ENCODE measurements at places on chromosomes 1 and 21.

DNA sequence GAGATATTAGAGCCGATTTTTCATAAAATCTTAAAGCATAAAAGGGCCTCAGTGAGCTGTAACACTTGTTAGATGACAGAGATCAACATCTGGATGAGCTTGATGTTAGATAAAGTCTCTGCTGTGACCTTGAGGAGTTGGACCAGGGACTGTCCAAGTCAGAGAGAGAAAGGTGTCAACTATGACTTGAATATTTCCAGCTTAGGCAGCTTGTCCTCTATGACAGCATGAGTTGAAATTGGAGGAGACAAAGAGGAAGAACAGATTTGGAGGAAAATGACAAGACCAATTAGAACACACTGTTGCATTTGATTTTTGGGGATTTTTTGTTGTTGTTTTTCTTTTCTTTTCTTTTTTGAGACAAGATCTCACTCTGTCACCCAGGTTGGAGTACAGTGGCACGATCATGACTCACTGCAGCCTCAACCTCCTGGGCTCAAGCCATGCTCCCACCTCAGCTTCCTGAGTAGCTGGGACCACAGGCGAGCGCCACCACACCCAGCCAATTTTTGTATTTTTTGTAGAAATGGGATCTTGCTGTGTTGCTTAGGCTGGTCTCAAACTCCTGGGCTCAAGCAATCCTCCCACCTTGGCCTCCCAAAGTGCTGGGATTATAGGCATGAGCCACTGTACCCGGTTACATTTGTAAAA, 35.3 kb upstream of the CLIC4 start:
- DNase-seq = no peak

GRCh38 chr1:156931211-156931952, 10.9 kb downstream of the LRRC71 start:
- DNase-seq = no peak

- no peak for DNase-seq
Observed at GRCh38 chr21:29708401-29708800, 231.4 kb downstream of the GRIK1 start.

GRCh38 chr21:27550287-27550686, 583.4 kb upstream of the ADAMTS5 start:
- no peak for DNase-seq

- no peak for DNase-seq
Observed at GRCh38 chr1:224109981-224110380, 3.9 kb upstream of the FBXO28 start.

DNA sequence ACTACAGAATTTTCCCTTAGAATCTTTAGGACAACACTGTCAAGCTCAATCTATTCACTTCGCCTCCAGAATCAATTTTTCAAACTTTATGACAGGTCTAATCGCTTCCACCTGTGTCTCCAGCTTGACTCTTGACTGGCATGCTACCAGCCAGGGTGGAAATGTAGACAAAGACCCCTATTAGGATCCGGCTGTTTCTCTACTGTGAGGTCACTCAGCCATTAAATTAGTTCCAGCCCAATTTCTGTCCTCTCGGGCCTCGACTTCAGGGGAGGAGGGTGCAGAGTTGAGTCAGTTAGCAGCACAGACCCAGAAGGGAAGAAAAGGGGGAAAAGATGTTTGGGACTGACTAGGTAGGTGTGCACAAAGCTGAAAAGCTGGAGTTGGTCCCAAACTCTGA, 78.5 kb downstream of the HLCS start:
- DNase-seq = no peak

DNA sequence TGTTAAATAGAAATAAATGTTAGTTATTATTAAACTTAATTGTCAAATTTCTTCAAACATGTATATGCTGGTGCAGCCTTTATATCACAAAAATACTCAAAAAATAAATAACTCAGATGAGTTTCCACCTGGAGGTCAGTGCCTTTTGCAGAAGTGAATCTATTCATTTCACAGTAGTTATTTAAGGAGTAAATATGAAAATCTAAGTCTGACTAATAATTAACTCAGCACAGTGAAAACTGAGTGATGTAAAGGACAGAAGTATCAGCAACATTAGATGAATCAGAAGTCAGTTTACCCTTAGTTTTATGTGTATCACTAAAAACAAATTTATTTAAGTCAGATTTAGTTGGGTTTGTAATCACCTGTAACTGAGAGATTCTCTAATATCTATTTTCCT, 2135.4 kb downstream of the MRPL39 start:
- no peak for DNase-seq

GRCh38 chr1:167488786-167489185, 29.5 kb downstream of the CD247 start:
- no peak for DNase-seq

DNA sequence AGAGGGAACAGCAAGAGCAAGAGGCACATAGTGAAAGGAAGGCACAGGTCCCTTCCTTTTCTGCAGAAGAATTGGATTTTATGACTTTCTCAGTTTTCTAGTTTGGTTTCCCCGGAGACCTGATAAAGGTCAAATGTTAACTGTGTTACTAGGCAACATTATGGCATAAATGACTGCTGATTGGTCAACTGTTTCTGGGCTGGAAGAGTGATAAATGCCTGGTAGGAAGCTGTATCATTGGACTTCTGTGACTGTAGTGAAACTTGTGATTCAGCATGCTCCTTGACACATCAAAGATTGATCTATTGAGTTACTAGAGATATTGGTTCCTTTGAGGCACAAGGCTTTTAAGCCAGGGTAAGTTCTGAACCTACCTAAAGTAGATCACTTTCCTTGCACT, 55.7 kb downstream of the LRRC8C start:
- no peak for DNase-seq

- peak; percentile 11 for DNase-seq
Observed at GRCh38 chr1:27887215-27888021, 15.1 kb downstream of the THEMIS2 start.

GRCh38 chr1:25774921-25775771, 24.8 kb upstream of the SELENON start:
- peak; percentile 76 for DNase-seq

GRCh38 chr1:242030071-242030470, 31.2 kb upstream of the MAP1LC3C start:
- DNase-seq = no peak

DNA sequence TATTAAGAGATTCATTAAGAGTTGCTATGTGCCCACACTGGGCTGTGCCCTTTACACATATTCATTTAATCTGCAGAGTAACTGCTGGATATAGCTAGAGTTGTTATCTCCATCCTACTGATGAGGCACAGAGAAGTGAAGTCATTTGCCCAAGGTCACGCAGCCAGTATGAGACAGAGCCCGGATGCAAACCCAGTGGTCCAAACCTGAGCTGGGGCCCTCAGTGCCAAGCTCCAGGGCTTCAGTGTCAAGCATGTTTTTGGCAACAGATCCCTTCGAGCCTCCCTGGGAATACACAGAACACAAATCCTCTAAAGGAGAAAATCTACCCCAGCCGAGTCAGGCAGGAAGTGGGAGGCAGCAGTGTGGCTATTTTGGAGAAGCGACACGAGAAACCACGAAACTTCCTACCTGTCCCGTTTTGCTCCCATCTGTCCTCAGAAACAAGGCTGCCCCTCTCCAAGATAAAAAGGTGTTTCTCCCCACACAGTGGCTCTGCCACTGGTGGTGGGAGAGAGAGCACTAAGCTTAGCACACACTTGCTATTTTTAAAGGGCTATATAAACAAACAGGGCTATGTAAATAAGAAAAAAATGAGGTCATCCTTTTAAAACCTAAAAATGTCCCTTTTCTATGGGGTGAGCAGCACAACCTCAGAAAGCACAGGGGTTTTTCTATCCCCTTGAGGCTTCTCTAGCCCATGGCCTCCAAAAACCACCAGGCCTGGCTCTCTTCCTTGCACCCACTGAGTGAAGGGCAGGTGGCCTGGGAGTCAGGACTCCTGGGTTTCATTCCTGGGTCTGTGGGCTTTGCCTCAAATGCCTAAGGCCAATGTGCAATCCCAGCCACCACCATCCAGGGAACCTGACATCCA, 138.6 kb upstream of the EDN2 start:
- DNase-seq = no peak

- DNase-seq = no peak
Observed at GRCh38 chr1:74937176-74937575, 197.0 kb upstream of the LHX8 start.

DNA sequence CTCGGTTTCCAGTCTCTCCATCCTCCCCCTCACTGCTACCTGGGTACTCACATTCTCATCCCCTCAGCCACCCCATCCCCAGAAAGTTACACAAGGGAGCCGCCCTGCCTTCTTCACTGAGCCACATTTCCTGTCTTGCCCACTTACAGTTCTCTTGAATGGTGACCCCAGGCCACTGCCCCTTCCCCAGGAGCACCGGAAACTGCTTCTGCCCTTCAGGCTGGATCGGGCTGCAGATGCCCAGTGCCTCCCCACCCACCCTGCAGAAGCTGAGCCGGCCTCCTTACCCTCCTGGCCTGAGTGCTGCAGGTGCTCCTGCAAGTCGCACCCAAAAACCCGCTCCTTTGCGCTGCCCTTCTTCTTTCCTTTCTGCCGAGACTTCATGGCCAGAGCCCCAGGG, 450 bp downstream of the ARHGAP30 start:
- DNase-seq = no peak

GRCh38 chr1:110207831-110208230, 2.3 kb upstream of the KCNC4 start:
- DNase-seq = peak; percentile 64
